ENCODE measurements at places on chromosomes 7 and 10.

DNA sequence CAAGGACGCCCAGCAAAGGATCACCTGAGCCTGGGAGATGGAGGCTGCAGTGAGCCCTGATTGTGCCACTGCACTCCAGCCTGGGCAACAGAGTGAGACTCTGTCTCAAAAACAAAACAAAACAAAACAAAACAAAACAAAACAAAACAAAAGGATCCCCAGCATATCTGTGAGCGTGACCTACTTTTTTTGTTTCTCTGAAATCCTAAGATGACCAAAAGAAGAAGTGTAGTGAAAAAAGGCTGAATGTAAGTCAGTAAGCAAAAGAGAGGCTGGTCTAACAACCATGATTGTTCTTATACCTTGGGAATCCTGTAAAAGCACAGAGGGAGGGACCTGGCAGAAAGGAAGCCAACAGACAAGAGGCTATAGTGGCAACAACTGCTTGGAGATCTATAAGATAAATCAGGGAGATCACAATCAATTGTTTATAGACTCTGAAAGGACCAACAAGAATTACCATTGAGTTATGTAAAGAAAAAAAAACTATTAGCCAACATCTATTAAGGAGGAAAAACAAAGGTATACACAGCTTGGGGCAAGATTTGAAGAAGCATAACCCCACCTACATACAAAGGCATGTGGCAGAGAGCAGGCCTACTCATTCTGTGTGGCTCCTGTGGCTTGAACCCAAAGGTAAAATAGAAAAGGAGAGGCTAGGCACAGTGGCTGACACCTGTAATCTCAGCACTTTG lies 255.2 kb upstream of the KLF14 start:
- no peak for DNase-seq
- no peak overlapping the region for H3K4me3 ChIP-seq
- peak overlapping the region; percentile 77 for H3K27ac ChIP-seq
- H3K4me1 ChIP-seq, result peaks cover 86% of the 10 kb centered on the region
- H3K27me3 ChIP-seq, result no peaks in the 10 kb centered on the region
- H3K36me3 ChIP-seq, result peaks cover 30% of the 10 kb centered on the region

DNA sequence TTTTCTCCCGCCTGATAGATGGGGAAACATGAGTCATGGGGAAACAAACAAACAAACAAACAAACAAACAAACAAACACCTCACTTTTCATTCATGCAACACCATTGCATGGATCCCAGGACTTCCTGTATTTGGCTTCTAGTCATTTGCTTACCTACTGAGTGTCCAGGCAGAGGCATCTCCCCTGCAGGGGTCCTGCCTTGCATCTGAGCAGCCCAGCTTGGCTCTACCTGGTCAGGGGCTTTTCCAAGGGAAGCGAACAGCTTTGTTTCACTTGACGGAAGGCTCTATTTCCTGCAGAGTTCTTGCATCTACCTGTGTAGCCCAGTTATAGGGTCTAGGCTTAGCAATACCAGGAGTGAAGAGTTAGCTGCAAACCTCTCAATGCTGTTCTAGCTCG lies 374.2 kb downstream of the GATA3 start:
- DNase-seq, result no peak
- H3K4me1 ChIP-seq, result peaks cover 19% of the 10 kb centered on the region
- no peaks in the 10 kb centered on the region for H3K27me3 ChIP-seq
- H3K36me3 ChIP-seq, result no peaks in the 10 kb centered on the region

- no peaks in the 10 kb centered on the region for H3K4me1 ChIP-seq
- peaks cover 3% of the 10 kb centered on the region for H3K27me3 ChIP-seq
- no peak overlapping the region for H3K4me3 ChIP-seq
- H3K27ac ChIP-seq, result no peak overlapping the region
These were observed 19.3 kb downstream of the ADAMTS14 start for GRCh38 chr10:70691611-70692010.

DNA sequence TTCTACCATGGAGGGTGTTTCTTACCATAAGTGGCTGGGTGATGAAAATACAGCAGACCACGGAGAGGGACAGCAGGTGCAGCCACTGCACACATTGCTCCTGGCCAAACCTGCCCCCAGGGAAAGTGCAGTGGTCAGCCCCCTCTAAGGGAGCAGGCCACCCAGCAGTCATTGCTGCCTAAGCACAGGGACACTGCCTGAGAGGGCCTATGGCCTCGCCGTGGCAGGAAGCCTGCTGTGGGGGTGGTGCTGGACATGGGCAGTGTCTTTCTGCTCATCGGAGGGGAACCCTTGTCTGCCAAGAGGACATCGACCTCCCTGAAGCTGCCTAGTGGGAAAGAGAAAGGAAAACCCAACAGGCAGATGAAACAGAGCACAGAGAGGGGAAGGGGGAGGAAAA lies 118.3 kb downstream of the PKD1L1 start:
- no peak overlapping the region for H3K4me3 ChIP-seq
- no peak overlapping the region for H3K27ac ChIP-seq
- no peak for DNase-seq
- peaks cover 6% of the 10 kb centered on the region for H3K27me3 ChIP-seq
